ENCODE measurements at places on chromosomes 3 and 15. TPM values are rescaled to one million over a fixed set of nuclear protein-coding genes. Genes with fewer than 3 reads are reported as not detected.

GRCh38 chr3:190092250-190092649 is 28.4 kb downstream of the P3H2 start:
- no peak for DNase-seq

DNA sequence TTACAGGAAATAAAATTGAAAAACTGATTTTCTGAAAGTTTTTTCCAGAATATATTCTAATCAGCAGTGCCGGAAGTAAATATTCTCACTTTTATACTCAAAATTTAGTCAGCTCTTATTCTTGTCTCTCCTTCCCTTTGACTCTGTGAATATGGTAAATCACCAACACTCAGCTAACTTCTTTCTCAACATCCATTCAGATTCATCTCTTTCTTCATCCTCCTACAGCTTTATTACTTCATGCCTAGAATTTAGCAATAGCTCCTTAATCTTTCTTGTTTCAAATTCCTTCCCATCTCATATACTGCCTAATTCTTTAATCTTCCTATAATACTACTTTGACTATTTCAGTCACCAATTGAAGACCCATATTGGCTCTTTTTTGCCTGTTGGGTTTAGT is 67.9 kb downstream of the FGF7 start:
- no peak for DNase-seq

The SCN5A gene
- polyA plus RNA-seq, result not detected

GRCh38 chr15:58957101-58957973 is 23.9 kb upstream of the SLTM start:
- DNase-seq, result peak; percentile 63

- DNase-seq, result no peak
These were observed 65.4 kb upstream of the PFN2 start for GRCh38 chr3:150035910-150036612.

The C3orf85 gene
- not detected for polyA plus RNA-seq

The PEX5L gene
- polyA plus RNA-seq, result not detected

GRCh38 chr3:75332794-75333193 is 331.3 kb upstream of the FRG2C start:
- no peak for DNase-seq

GRCh38 chr15:65468229-65468909 is 45.6 kb upstream of the IGDCC4 start:
- no peak for DNase-seq

- DNase-seq, result no peak
These were observed 408.1 kb upstream of the ZNF385D start for GRCh38 chr3:22159004-22159695.

DNA sequence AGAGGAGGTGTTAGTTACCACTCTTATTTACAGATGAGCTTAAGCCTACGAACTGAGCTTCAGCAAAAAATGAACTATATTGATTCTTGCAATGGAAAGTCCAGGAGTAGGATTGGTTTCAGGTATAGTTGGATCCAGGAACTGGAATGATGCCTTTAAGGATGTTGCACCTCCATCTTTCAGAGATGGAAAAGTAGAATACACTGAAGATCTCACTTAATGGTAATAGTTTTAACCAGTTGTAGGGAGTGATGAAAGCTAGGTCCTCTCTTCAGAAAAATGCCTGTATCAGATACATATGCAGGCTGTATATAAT is 2.5 kb downstream of the SLC28A1 start:
- no peak for DNase-seq

The STXBP5L gene
- polyA plus RNA-seq, result not detected

- no peak for DNase-seq
These were observed 417.6 kb upstream of the SUCLG2 start for GRCh38 chr3:68072062-68072461.

DNA sequence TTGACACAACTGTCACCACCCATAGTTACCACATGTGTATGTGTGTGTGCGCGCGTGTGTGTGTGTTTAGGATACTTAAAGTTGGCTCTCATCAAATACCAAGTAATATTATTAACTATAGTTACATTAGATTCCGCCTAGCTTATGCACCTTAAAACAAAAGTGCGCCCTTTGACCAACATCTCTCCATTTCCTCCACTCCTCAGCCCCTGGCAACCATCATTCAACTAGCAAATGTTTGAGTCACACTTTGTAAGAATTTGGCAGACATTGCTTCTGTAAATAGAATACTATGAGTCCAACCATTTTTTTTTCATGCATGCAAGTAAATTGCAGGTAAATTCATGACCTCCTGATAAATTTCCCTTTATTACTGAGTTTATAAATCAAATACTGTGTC is 169.3 kb downstream of the GBE1 start:
- no peak for DNase-seq

The GRIP2 gene
- polyA plus RNA-seq, result not detected

- no peak for DNase-seq
These were observed 9.7 kb upstream of the CHST2 start for GRCh38 chr3:143109861-143110260.

DNA sequence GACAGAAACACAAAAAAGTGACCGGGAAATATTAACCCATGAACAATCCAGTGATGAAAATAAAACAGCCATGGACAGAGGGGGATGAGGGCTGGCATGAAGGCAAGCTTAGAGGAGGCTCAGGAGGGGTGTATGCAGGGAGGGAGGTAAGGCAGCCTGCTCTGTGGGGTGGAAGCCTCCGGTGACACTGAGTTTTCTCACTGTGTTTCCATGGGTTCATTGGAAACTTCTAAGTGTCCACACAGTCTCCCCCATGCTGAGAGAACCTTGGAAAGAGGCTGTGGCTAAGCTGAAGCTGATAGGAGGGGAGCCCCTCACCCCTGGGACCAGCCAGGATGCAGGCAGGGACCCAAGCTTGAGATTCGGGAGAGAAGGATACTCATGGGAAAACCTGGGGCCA is 6.8 kb upstream of the SKOR1 start:
- DNase-seq, result no peak

DNA sequence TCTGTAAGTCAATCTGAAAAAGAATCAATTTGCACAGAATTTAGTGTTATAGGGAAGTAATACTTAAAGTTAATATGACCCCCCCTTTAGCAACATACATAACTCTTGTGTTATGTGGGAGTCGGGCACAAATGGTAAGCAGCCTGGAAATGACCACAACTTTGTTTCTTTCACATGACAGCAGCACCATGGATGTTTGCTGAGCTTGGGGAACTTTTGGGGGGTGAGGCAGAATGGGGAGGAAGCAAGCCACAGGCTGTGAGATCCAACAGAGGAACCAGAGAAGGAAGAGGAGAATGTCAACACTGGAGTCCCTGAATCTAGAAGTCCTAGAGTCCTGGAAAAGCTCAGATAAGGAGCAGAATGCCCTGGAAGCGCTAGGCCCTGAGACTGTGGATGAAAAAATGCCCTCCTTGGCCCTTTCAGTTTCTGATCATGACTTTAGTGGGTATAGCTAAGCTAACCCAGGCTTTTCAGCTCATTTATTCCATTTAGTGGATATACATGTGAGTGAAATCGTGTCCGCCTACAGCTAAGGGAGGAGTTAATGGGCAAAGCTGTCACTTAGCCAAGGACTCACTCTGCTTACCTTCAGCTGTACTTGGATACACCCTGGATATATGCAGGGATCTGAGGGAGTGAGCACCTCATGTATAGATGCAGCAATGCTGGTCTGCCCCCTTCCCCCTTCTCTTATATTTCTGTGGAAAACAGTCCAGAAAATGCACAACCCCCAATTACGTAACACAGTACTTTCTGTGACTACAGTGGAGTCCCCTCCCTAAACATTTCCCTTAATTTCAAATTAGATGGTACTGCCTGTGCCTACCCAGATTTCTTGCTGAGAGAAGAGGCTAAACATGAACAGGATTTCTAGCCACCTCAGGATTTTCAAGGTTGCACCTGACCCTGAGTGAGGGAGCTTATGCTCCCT is 39.1 kb downstream of the CFAP91 start:
- DNase-seq, result no peak

The ISLR gene
- polyA plus RNA-seq, result not detected

GRCh38 chr3:159077860-159078259 is 276.0 kb downstream of the MFSD1 start:
- DNase-seq, result no peak
